ENCODE measurements at places on chromosomes 12 and 14. TPM values are rescaled to one million over a fixed set of nuclear protein-coding genes. Genes with fewer than 3 reads are reported as not detected.

Gene ZFHX2
- 2.5 TPM for polyA plus RNA-seq

Gene KRT73
- polyA plus RNA-seq: 0.12 TPM

Gene TAS2R8
- not detected for polyA plus RNA-seq

Gene NTS
- 0.96 TPM for polyA plus RNA-seq

Gene KIF5A
- polyA plus RNA-seq: 0.12 TPM

Gene DACT1
- 37.5 TPM for polyA plus RNA-seq

- no peak for DNase-seq
These were observed 32.6 kb downstream of the ETNK1 start for GRCh38 chr12:22657538-22657937.

- DNase-seq: no peak
These were observed 46.6 kb downstream of the ATF7 start for GRCh38 chr12:53579545-53579955.

- peak; percentile 18 for DNase-seq
These were observed 10.1 kb downstream of the RNASE6 start for GRCh38 chr14:20791187-20791586.

DNA sequence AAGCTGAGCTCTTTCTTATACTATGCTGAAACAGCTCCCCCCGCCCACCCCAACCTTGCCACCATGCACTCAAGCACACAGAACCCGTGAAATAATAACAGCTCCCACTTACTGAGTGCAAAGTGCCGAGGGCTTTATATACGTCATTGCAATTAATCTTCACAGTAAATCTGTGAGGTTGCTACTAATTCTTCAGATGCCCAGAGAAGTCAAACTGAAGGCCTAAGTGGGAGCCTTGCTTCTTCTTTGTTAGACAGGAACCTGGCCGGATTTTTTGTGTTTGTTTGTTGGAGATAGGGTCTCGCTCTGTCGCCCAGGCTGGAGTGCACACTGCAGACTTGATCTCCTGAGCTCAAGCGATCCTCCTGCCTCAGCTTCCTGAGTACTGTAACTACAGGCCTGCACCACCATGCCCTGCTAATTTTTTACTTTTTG is 34.0 kb downstream of the VCPKMT start:
- DNase-seq: no peak

- peak; percentile 22 for DNase-seq
These were observed 125.6 kb upstream of the FGD4 start for GRCh38 chr12:32273712-32274111.

GRCh38 chr14:81535396-81536164 is 1.9 kb upstream of the SEL1L start:
- DNase-seq: peak; percentile 5

- no peak for DNase-seq
These were observed 285.3 kb downstream of the DPF3 start for GRCh38 chr14:72608391-72609204.

DNA sequence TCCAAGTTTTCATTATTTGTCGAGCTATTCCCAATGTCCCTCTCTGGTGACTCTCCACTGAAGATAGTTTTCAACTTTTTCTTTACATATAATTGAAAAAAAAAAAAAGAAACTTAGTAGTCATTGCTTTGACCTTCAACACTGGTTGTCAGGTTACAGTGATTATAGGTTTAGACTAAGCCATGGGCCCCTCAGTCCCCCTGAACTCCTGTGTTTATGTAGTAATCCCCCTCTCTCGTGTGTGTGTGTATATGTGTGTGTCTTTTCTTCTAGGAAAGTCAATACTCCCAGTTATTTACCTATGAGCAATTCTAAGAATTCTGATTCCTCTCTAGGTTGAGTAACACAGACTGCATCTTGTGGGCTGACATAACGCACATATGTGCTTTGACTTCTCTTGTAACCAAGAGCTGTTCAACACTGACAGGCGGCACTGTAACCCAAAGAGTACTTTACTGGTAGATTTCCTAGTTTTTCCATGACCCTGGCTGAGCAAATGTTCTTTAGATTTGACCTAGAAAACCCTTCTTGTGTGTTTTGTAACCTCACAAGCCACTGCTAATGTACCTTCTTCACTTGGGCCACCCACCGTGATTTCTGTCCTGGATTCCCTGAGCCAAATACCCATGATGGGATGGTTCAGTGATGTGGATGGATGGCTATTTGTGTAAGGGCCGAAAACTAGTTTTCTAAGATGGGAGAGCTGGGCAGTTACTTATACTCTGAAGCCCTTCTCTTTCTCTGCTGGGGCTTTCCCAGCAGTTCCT is 15.0 kb upstream of the MANSC4 start:
- no peak for DNase-seq

DNA sequence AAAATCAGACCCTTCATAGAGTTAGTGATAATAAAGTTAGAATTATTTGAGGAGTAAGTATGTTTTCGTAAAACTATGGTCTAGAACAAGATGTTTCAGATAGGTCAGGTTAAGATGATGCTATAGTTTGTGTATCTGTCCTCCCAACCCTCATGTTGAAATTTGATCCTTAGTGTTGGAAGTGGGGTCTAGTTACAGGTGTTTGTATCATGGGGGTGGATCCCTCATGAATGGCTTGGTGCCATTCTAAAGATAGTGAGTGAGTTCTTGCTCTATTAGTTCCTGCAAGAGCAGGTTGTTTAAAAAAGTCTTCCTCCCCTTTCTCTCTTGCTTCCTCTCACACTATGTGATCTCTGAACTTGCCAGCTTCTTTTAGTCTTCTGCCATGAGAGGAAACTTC is 707.3 kb upstream of the FOXG1 start:
- no peak for DNase-seq

DNA sequence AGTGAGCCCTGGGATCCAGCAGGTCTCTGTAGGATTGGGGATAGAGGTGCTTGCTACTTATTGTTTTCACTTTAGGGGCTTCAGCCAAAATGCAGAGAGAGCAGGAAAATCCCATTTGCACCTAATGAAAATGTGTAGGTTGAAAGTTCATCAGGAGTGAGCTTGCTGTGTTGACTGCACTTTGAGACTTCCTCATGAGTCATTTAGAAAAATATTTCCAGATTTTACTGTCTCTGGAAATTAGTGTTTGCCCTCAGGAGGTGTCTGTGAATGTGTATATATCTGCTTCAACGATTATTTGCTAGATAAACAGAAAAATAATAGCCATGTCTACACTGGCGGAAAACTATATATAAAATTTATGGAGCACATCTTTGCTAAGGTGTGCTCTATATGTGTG is 159.3 kb downstream of the CAND1 start:
- no peak for DNase-seq

- peak; percentile 85 for DNase-seq
These were observed 335.0 kb downstream of the PCNX1 start for GRCh38 chr14:71242237-71242748.

DNA sequence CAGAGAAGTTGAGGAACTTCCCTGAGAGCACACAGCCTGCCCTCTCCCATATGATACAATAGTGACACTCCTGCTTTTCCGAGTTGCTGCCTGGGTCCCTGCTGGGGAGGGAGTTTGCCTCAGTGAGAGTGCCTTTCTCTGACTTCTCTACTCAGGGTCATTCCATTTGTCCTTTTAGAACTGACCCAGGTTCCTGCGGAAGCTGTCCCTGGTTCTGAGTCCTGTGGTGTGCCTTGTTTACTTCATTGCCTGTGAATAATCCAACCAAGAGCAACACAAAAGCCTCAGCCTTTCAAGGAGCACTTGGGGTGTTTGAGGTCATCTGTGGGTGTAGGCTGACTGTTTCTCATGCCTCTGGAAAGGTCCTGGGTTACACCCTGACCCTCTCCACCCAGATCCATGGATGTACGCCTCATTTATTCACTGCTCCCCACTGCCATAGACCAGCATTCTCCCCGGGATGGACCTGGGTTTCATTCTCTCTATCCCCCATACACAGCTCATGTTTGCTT is 13.6 kb downstream of the SERPINA1 start:
- no peak for DNase-seq

GRCh38 chr12:100061814-100062213 is 77.1 kb upstream of the ANKS1B start:
- no peak for DNase-seq

DNA sequence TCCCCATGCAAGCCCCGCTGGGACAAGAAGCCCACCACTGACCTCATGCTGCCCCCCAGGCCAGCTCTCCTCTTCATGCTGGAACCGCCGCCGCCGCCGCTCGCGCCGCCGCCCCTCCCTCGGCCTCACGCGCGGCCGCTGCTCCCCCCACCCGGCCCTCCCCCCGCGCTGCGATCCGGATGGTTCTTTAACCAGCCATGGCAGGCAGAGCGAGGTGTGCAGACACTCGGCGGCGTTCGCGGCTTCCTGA is at the start of gene DCAF5:
Gene DCAF5 (minus strand): TSS at position 218 of the 250 bp plus-strand sequence. CDS start 141 bp downstream, at position 77.
- DNase-seq: no peak

- no peak for DNase-seq
These were observed 28.9 kb downstream of the PNN start for GRCh38 chr14:39203659-39204606.

- DNase-seq: peak; percentile 82
These were observed 176.7 kb upstream of the SEL1L start for GRCh38 chr14:81710232-81710845.

DNA sequence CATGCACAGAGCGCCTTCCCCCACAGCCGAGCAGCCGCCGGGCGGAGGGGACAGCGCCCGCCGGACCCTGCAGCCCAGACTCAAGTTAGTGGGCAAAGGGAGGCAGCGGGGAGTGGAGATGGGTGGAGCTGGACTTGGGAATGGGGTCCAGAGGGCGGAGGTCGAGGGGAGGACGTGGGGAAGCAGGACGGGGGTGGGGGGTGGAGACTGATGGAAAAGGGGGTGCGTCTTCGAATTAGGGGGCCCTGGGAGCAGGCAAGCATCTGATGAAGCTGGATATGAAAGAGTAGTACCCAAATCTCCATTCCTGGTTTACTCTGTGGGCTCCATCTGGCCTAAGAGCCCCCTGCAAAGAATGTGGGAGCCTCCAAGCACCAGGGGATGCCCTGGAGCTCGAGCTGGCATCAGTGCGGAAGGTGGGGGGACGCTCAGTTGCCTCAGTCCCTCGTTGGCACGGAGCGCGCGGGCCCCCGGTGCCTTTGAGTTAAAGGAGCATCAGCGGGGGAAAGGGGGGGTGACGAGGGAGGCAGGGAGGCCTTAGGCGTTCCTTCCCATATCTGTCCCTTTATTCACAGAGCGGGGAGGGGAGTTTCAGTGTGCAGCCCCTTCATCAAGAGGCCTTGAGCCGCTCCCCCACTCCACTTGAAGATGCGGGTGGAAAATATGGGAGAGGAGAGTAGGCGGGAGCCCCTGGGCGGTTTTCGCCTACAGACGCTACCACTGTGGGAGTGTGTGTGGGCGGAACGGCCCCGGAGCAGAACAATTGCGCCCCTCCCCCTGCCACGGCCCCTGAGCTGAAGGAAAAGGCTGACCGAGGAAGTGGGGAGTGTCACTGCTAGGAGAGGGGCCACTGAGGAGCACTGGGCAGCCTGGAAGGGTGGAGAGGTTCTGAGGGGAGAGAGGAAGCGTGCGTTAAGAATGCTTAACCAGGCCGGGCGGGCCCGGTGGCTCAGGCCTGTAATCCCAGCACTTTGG is 644 bp downstream of the NAB2 start:
- peak; percentile 89 for DNase-seq

DNA sequence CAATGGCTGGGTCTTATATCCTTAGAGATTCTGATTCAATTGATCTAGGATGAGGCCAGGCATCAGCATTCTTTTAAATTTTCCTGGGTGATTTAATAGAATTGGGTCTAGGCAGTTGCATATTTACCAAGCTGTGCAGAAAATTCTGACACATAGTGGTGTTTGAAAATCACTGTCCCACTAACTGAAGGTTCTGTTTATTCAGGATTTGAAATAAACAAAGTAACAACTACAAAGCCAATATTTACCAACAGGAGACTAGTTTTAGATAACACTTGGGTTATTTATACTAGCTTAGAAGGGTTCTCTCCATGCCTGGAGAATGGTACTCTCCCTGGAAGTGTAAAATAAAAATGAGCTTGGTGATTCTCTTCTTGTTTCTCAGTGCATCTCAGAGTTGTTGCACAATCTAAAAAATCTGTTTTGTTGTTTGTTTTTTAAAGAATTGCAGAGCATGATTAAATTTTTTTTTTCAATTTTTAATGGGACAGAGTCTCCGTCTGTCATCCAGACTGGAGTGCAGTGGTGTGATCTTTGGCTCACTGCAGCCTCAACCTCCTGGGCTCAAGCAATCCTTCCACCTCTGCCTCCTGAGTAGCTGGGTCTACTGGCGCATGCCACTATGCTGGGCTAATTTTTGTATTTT is 16.9 kb downstream of the BEST3 start:
- DNase-seq: no peak

GRCh38 chr12:112317481-112317880 is 64.8 kb downstream of the HECTD4 start:
- DNase-seq: no peak

DNA sequence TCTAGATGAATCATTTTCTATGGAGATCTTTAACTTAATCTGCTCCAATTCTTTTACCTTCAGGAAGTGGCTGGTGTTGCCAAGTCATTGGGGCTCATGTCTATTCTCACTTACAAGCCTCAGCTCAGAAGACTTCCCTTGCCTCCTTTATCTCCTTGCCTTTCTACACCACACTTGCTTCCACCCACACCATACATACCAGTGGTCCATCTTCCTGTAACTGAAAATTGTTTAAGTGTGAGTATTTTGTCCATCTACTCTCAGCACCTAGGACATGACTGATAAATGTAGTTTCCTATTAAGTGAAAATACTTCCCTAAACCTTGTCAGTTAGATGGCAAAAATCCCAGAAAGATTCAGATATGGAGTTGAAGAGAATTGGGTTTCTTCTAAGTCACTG is 199.7 kb upstream of the CPNE8 start:
- no peak for DNase-seq

DNA sequence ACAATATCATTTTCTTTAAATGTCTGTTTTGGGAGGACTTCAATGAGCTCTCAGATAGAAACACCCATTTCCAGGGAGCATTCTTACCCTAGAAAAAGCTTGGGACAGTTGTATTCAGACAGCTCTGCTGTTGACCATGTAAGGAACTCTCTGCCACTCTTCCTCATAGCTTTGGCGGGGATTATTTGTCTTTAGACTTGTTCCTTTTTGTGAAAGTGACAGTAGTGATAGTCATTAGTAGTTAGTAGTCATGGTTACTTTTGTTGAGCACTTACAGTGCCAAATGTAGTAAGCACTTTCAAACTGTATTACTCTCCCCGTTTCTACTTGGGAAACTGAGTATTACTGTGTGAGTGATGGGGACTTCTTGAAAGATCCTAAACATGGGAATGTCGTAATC is 167.3 kb downstream of the RGS6 start:
- no peak for DNase-seq

DNA sequence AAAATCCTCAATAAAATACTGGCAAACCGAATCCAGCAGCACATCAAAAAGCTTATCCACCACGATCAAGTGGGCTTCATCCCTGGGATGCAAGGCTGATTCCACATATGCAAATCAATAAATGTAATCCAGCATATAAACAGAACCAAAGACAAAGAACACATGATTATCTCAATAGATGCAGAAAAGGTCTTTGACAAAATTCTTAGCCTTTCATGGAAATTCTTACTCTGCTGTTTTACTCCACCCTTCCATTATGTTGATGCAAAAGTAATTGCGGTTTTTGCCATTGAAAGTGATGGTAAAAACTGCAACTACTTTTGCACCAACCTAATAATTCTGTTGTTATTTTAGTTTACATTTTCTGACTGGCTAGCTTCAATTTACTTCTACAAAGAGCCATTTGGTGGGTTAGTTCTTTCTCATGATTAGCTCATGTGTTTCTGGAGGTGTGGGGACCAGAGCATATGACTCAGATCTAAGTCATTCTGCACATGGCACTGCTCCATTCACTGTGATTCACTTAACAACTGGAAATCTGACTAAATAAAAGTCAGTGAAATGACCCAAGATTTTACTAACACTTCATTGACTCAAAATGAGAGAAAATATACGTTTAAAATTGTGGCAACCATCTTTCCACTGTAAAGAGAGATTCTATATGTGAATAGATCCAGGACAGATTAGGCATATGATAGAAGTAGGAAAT is 99.9 kb downstream of the TMTC3 start:
- peak; percentile 17 for DNase-seq
